Stimulated activated CD4-positive, alpha-beta T cell treated with anti-CD3 and anti-CD28 coated beads, Interleukin-12 subunit alpha, Interleukin-12 subunit beta, amount 100 ng/mL, for 48 hours (primary cell): ENCODE measurements at places on chromosomes 1 and 21.

DNA sequence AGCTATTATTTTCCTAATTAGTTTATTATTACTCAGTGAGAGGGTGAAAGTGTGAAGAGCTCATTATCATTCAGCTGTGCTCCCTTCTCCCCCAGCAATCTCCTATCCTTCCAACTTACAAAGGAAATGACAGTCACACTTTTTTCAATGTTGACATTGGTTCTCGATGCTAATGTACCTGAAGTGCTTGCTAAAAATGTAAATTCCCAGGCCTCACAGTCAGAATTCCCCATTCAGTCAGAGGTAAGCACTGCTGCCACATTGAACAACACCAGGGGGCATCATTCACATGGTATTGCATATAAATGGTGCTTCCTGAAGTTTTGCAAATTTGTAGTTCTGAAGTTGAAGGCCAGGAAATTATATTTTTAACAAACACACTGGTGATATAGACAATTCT, 132.7 kb upstream of the FOXD3 start:
- DNase-seq = no peak

- no peak for DNase-seq
Observed at GRCh38 chr1:180262628-180263488, 32.8 kb downstream of the LHX4 start.

GRCh38 chr1:55204997-55205396, 10.2 kb downstream of the USP24 start:
- no peak for DNase-seq

- DNase-seq = no peak
Observed at GRCh38 chr1:236292425-236292824, 10.7 kb upstream of the ERO1B start.

GRCh38 chr21:19228226-19228625, 824.6 kb upstream of the TMPRSS15 start:
- no peak for DNase-seq

DNA sequence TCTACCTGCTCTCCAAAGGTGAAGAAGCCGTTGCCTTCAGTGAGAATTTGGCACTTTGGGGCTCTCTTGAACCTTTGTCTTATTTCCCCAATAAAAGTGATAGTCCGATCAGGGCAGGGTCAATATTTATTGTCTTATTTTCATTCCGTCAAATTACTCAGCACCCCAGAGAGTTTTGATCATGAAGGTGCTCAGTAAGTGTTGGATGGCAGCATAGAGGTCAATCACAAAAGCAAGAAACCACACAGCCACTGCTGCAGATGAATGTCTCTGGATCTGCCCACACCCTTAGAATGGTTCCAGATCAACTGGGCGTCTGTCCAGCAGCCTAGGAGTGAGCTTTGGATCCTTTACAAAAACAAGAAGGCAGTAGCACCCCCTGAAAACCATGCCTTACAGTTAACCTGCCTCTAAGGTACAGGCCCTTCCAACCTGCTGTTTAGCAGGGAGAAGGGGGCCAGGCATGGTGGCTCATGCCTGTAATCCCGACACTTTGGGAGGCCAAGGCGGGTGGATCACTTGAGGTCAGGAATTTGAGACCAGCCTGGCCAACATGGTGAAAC, 97.3 kb downstream of the PSMG1 start:
- no peak for DNase-seq

- no peak for DNase-seq
Observed at GRCh38 chr1:87093286-87093685, 178.9 kb downstream of the HS2ST1 start.

GRCh38 chr1:85617633-85618100, 37.1 kb downstream of the CCN1 start:
- no peak for DNase-seq

DNA sequence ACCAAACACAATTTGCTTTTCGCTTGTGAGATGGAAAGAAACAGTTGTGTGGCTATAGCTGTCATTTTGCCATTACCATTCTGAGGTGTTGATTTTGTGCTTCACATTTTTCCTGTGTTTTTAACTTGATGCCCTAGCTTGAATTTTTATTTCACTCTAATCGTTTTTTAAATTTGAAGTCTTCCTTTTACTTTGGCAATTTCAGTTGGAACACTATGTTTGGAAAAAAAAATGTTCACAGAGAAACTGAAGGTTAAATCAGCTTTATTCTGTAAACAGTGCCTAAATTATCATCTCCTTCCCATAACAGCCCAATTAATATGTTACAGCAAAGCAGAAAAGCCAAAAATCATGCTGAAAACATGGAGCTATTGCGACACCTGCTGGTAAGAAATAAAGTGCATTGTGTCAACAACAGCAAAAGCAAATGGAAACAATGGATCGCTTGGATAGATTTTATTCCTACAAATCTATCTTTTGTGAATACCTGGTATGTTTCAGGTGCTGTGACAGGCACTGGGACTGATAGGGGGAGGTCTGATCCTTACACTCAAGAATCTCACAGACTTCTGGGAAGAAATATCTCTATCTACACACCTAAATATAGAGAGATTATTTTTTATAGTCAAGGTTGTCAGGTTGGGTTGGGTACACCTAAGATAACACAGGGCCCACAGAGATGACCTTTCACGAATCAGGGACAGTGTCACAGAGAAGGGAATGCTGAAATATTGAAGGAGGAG, 16.2 kb upstream of the ERICH3 start:
- DNase-seq = peak; percentile 16

DNA sequence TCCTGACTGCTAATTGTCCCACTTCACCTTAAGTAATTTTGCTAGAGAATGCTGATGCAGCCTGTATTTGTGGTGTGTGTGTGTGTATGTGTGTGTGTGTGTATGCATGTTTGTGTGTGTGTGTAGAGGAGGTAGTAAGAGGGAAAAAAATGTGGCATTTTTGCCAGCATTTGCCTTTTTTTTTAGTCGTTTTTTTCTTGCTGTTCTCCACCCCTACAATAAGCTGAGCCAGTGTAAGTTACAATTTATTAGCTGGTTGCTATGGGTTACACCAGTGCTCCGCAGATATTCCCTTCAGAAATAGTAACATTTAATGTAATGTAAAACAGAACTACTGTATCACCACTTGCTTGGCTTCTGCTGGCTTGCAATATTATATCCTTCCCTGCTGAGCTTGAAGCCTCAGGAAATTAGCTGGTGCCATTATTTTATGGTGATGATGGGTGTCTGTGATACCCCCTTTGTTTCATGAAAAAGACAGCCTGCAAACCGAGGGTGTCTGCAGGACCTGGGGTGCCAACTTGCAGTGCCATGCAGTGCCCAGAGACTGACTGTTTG, 23.4 kb upstream of the IGSF3 start:
- DNase-seq = no peak

- DNase-seq = no peak
Observed at GRCh38 chr1:26049531-26050247, 3.8 kb upstream of the SLC30A2 start.

GRCh38 chr1:92424381-92424780, 62.3 kb downstream of the GFI1 start:
- DNase-seq = no peak

DNA sequence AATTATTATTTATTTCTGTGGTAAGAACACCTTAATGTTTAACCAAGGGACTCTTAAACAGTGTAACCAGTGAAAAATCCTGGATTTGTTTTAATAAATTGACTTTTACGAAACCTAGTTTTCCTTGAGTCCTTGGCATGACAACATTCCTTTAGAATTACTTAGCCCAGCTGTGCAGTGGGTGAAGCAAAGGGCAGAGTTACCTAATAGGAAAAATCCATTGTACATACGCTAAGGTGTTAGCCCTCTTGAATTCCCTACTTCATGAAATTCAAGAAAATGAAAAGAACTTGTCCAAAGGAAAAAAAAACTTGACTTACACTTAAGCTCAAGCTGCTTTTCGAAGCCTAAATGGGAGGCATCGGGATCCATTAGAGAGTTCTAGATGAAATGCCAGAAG, 852.0 kb upstream of the ADAMTS5 start:
- no peak for DNase-seq

- no peak for DNase-seq
Observed at GRCh38 chr1:150535511-150536287, 13.5 kb upstream of the ADAMTSL4 start.

GRCh38 chr21:38133240-38133639, 123.6 kb upstream of the KCNJ15 start:
- DNase-seq = no peak

DNA sequence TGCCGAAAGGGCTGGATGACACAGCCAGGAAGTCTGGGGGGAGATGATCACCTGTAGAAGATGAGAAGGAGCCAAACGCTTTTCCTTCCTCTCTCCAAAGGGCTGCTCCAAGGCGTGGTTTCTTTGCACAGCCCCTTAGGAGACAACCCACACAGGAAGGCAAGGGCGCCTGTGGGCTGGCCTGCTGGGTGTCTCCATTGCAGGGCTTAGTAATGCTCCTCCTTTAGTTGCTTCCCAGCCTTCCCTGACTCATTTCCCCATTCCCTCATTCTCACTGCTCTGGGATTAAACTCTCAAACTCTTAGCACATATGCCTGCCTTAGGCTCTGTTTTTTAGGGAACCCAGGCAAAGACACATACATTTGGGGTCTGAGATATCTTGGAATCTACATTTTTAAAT, 1.7 kb upstream of the CLCA1 start:
- DNase-seq = no peak

- DNase-seq = no peak
Observed at GRCh38 chr1:22584001-22584562, 20.8 kb downstream of the EPHA8 start.

GRCh38 chr1:223886516-223886921, 40.8 kb upstream of the TP53BP2 start:
- no peak for DNase-seq

DNA sequence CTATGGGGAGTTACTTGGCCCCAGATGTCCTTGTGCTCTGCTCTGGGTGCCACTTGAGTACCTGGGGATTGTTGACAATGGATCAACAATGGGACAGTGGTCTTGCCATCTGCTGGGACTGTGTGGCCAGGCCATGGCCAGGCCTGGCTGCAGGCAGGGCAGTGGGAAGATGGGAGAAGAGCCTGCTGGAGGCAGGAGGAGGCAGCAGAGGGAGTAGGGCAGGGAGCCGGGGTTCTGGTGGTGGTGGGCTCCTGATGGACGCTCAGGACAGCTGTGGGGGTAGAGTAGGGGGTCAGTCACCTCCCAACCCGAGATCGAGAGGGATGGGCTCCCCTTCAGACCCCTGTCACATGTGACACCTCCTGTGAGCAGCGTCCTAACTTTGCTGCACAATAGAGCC, 81.0 kb downstream of the ARHGEF10L start:
- no peak for DNase-seq
